ENCODE measurements at places on chromosomes 1 and 21.
A peak's percentile ranks its signal among the peaks of the same experiment; 100 is the strongest.

DNA sequence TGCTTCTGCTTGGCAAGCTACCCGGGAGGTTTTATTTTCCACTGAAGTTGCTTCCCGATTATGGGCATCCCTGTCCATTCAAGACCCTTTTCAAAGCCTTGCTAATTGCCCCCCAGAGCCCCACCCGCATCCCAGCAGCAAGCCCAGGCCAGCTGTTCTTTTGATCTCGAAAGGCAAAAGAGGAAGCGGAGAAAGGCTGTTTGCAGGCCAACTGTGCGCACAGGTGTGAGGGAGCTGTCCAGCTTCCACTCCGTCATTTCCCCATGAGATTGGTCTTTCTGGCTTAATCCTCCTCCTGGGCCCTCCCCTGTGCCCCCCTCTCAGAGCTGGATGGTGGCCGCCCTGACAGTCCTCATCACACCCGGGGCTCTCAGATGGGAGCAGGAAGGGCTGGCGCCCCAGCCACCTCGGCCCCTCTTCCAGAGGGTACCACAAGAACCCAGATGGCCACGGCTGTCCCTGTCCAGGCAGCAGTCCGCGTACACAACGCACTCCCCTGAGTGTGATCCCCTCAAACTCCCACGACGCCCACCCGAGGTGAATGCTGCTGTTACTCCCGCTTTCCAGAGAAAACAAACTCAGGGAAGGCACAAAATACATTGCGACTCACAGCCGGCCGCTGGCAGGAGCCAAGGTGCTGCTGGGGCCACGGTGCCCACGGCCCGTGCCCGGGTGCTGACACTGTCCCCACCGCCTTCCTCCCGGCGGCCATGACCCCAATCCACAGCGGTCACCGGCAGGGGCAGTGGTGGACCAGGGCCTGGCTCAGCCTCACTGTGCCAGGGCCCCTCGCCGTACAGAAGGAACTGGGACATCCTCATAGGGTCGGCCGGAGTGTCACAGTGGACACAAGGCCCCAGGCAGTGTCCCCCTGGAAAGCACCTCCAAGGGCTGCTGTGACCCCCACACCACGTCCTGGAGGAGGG is 121.9 kb downstream of the CRYAA start:
- no peak for DNase-seq

DNA sequence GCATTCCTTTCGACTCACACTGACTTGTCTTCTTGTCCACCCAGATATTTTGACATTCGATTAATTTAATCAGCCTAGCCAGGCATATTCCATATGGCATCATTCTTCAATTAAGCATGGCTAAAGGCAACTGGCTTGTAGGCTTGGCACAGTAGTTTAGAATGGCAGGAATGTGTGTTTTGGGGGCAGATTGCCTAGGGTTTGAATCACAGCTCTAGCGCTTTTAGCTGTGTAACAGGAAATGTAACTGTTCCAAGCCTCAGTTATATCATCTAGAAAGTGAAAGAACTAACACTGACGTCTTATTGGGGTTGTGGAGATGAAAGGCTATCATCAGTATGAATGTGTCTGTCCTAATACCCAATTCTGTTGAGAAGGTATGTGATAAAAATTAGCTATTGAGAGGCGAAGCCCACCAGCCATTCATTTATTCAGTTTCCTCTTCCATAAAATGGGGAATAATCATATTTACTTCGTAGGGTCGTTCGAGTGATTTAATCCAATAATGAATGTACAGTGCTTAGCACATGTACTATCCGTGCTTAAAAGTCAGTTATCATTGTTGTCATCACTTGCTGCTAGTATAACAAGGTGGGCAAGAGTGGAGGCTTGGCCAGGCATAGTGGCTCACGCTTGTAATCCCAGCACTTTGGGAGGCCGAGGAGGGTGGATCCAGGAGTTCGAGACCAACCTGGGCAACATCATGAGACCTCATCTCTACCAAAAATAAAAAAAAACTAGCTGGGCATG is 41.6 kb upstream of the GRHL3 start:
- peak; percentile 52 for DNase-seq

- DNase-seq, result peak; percentile 66
Observed at GRCh38 chr1:220189750-220190347, 82.4 kb downstream of the RAB3GAP2 start.

GRCh38 chr1:99849413-99849743 is 783 bp upstream of the AGL start:
- DNase-seq, result peak; percentile 9

DNA sequence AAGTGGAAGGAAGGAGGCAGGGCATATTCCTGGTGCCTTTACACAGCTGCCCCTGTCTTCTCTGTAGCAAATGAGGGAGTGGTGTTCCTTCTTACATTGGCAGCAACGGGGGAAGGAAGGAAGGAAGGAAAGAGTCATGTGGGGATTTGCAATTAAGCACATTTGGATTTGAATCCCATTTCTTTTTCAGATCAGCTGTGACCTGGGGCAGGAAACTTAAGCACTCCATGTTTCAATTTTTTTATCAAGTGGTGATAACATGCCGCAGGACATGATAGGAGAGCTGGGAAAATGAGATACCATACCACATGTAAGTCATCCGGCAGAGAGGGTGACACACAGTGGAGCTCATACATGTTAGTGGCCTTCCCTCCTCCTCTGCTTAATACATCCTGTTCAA is 186.8 kb downstream of the APP start:
- DNase-seq, result no peak

GRCh38 chr21:33496345-33496744 is 4.8 kb upstream of the DNAJC28 start:
- no peak for DNase-seq

Measured in ELR (cell line).